ENCODE measurements at places on chromosomes 2 and 18. TPM values are rescaled to one million over a fixed set of nuclear protein-coding genes. Genes with fewer than 3 reads are reported as not detected.

UGT1A3 gene
- total RNA-seq: not detected

TAF1B gene
- 30.3 TPM for total RNA-seq

SLC9A4 gene
- not detected for total RNA-seq

TRIM54 gene
- under 0.01 TPM for total RNA-seq

LBX2 gene
- total RNA-seq: 2.1 TPM

ZSWIM2 gene
- under 0.01 TPM for total RNA-seq

KLHL41 gene
- 0.38 TPM for total RNA-seq

UPP2 gene
- not detected for total RNA-seq

GPAT2 gene
- total RNA-seq: 7.6 TPM

FBLN7 gene
- total RNA-seq: 7.6 TPM

TSGA10 gene
- 0.96 TPM for total RNA-seq
